ENCODE measurements at places on chromosomes 2 and 18.

GRCh38 chr2:21610304-21610703 lies 486.5 kb downstream of the TDRD15 start:
- DNase-seq, result no peak

- no peak for DNase-seq
These were observed 385.1 kb upstream of the POU3F3 start for GRCh38 chr2:104468846-104469245.

DNA sequence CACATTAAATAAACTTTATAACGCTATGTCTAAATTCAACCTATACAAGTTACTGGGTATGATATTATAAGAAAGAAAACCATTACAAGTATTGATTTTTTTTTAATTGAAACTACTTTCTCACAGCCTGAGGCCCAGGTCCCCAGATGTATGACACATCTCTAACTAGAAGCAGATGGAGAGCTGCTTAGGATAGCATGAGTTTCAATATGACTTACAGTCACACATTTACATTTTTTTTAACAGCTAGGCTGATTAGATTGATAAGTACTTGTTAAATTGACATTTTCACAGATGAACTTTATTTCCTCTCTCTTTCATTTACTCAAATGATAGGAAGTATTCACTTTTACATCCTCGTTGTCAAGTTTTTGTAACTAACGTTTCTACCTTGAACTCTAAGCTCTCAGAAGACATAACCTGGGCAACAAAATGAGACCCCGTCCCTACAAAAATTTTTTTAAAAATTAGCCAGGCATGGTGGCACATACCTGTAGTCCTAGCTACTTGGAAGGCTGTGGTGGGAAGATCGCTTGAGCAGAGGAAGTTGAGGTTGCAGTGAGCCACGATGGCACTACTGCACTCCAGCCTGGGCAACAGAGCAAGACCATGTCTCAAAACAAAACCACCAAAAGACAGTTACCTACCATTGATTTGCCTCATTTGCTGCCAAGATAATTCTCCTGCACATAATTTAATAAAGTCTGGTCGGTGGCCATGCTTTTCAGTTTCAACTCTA lies 52.4 kb downstream of the STK39 start:
- no peak for DNase-seq

GRCh38 chr2:46381263-46381849 lies 84.1 kb downstream of the EPAS1 start:
- DNase-seq, result no peak

DNA sequence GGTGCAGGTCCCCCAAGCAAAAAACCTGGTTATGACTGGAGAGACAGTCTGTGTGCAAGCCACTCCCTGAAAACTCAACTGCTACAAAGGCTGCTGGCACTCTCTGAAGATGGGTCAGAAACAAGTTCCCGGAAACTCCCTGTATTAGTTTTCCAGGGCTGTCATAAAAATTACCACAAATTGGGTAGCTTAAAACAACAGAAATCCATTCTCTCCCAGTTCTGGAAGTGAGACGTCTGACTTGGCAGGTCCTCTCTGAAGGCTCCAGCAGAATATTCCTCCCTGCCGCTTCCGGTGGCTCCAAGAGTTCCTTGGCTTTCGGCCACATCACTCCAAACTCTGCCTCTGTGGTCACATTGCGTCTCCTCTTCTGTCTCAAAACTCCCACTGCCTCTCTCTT lies 30.1 kb upstream of the SERPINE2 start:
- DNase-seq, result no peak

GRCh38 chr18:69588301-69588700 lies 187.6 kb downstream of the DOK6 start:
- DNase-seq, result peak; percentile 9

- no peak for DNase-seq
These were observed 1148.1 kb upstream of the FANCL start for GRCh38 chr2:59389240-59389639.

- no peak for DNase-seq
These were observed 535.5 kb upstream of the ID2 start for GRCh38 chr2:8146132-8147005.

- DNase-seq, result no peak
These were observed 24.5 kb downstream of the RAB3GAP1 start for GRCh38 chr2:135076556-135076955.

DNA sequence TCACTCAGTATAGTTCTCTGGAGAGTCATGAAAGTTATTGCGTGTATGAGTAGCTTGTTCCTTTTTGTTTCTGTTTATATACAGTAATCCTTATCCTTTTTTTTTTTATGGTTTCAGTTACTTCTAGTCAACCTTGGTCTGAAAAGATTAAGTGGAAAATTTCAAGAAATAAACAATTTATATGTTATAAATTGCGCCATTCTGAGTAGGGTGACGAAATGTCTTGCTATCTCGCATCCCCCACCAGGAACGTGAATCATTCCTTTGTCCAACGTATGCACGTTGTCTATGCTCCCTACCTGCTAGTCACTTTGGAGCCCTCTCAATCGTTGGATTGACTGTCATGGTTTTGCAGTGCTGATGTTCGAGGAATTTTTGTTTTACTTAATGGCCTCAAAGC lies 60.4 kb downstream of the FAM117B start:
- DNase-seq, result no peak

DNA sequence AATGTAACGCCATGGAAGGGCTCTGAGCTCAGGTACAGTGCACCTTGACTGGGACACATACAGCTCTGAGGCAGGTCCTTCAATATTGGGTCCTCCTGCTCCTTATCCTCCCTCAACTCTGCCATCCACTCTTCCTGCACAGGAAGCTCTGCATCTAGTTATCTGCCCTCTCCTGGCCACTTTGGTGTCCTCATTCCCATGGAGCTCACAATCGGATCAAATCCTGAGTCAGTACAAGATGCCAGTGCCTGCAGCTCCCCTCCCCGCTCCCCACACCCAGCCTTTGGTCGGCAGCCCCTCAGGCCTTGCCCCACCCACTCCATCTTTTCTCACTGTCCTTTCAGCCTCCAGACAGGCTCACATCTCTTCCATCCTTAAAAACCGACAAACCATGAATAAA lies 58.0 kb downstream of the LRRFIP1 start:
- peak; percentile 46 for DNase-seq

- DNase-seq, result no peak
These were observed 8.0 kb downstream of the SNORC start for GRCh38 chr2:232877940-232878511.

DNA sequence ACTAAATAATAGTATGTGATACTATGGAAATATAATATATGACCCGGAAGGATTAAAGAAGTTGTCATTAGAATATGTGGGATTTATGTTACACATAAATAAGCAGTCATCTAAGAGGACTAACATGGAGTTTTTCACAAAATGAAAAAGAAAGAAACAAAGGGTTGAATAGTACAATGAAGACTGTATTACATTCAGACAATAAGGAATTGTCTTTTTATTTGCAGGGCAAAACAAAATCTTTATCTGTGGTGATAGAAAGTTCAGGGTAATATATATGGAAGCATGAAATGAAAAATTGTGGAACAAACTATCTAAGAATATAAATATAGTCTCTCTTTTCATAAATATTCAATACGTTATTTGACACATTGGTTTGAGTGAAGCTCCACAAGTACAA lies 5.8 kb downstream of the ERMN start:
- no peak for DNase-seq

GRCh38 chr2:229445501-229446211 lies 174.6 kb upstream of the PID1 start:
- no peak for DNase-seq

DNA sequence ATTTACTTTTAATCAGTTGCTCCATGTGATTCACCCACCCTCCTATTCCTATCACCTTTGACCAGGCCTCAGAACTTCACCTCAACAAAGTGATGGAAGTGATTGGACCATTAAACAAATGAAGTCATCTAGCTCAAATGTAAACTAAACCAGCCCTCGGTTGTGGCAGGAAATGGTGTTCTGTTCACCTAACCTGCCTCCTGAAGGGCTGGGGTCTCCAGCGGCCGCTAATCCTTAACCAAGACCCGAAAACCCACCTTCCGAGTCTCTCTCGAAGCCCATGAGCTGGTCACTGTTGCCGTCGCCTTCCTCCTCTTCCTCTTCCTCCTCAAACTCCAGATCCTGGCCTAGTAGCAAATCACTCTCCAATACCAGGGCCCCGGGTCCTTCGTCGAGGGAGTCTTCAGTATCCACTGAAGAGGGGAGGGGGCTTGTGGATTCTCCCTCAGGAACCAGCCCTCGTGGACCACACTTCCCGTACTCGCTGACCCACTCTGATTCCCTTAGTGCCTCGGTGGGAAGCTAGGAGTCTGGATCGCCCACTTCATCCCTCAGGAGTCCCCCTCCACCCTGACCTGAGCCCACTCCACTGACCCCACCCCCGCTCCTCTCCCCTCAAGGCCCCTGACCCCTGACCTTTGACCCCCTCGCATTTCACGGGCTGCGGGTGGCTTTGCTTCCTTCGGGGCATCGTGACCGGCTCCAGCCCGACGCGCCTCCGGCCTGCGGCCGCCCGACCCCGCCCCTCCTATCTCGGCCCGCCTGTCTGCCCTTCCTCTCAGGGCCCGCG lies 503 bp downstream of the ZNF513 start:
- DNase-seq, result no peak

- DNase-seq, result no peak
These were observed 76.2 kb upstream of the EFEMP1 start for GRCh38 chr2:55999790-56000189.

DNA sequence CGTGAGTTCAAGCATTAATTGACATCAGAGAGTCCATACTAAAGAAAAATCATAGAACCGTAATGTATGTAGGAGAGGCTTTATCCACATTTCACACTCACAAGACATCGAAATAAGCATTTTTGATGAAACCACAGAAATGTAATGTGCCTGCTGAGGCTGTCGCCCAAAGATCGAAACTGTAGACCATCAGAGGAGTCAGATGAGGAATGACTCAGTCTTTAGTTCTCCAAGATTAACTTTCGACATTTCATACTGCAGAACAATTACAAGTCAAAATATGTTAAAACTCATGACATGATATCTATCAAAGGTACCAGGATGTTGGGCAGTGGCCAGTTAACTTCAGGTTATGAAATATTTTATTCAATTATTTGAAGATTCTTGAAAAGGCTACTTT lies 79.6 kb downstream of the RAB31 start:
- DNase-seq, result no peak

DNA sequence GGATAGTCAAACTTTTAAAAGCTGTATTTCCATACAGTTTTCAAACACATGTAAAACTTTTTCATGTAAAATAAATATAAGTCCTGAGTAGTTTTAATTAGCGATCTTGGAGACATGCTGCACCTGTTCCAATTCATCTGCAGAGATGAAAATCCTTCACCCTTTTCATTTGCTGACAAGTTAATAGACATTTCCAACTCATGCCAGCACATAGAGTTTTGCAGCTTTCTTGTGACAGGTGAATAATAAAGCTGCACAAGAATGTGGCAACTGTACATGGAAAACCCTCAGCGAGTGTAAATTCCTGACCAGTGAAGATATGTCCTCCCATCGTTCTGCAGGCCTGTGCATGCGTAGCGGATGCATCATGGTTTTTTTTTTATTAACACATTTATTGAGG lies 771.4 kb downstream of the TDRD15 start:
- no peak for DNase-seq

- DNase-seq, result no peak
These were observed 25.7 kb downstream of the RBFA start for GRCh38 chr18:80059945-80060344.

DNA sequence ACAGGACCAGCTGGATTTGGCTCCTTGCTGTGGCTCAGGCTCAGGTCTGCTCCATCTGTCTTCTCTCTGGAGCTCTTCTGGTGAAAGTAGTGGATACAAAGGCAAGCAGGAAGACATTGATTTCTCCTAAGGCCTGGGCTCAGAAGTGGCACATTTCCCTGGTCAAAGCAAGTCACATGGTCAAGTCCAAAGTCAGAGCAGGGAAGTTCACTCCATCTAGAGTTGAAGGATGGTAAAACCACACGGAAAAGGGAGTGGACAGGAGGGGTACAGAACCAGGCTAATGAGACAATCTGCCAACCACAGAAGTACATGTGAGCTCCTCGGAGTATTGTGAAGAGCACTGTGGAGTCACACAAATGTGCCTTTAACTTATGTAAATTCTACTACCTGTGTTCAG lies 66.1 kb downstream of the MARCO start:
- peak; percentile 17 for DNase-seq

DNA sequence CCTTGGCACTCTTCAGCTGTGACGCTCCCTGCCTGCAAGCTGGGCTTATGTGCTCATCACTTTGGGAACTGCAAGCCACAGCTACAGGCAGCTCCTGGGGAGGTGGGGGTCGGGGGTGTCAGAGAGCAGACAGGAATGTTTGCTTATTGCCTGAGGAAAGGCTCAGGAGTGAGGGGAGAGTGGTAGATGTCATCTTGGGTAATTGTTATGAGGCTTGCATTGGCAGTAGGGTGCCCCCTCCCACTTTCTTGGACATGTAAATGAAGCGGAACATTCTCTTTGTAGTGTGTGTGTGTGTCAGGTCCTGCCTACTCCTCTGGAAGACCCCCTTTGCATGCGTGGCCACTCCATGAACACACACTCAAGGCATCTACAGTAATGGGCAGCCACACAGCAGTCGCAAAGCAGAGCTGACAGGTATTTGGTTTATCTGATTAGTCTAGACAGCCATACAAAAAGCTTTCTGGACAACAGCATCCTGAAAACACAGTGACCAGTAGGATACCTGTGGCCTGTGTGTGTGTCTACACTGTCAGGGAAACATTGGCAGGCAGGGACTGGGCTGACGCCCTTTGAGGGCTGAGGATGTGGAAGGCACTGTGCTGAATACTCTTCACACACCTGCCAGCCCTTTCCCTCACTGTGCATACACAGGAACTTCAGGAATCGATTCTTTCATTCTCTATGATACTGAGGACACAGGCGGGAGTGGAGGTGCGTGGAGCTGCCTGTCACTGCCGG lies 17.1 kb upstream of the MC2R start:
- peak; percentile 38 for DNase-seq

DNA sequence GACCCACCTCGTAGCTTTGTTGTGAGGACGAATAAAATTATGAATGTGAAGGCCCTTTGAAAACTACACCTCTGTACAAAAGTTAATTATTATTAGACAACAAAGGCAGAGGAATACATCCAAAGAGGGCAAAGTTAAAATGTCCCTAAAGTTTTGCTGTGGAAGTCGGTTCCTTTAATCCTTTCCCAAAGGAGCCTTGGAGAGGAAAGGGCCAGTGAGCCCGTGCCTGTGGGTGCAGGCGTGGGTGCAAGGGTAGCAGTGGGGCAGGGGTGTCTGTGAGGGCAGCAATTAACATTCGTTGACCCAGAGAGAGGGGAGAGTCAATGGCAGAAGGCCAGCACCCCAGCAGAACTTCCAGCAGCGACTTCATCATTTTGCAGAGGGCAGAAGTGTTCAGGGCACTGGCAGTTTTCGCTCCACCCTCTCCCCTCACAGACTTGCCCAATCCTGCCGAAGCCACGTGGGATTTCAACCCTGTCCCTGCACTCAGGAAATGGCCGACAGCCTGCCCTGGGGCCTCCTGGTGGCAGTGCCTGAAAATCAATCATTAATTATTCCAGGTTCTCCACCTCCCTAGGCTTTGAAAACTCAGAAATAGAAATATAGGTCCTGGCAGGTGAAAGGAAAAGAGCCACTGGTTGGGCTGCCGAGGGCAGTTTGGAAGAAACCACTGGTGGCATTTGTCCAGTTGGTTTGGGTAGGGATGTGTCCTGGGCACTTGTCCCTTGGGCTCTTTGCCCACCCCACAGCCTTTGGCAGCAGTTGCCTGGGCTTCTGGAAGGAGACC lies 4.2 kb upstream of the PAX8 start:
- DNase-seq, result peak; percentile 46

- no peak for DNase-seq
These were observed 21.3 kb upstream of the COPS8 start for GRCh38 chr2:237064203-237065070.

Data from iPS-NIHi11 (cell line).